Activated CD4-positive, alpha-beta T cell treated with anti-CD3 and anti-CD28 coated beads for 48 hours (primary cell): ENCODE measurements at places on chromosomes 7 and 10.

GRCh38 chr7:18889436-18889835 lies 228.0 kb downstream of the TWIST1 start:
- DNase-seq = no peak

DNA sequence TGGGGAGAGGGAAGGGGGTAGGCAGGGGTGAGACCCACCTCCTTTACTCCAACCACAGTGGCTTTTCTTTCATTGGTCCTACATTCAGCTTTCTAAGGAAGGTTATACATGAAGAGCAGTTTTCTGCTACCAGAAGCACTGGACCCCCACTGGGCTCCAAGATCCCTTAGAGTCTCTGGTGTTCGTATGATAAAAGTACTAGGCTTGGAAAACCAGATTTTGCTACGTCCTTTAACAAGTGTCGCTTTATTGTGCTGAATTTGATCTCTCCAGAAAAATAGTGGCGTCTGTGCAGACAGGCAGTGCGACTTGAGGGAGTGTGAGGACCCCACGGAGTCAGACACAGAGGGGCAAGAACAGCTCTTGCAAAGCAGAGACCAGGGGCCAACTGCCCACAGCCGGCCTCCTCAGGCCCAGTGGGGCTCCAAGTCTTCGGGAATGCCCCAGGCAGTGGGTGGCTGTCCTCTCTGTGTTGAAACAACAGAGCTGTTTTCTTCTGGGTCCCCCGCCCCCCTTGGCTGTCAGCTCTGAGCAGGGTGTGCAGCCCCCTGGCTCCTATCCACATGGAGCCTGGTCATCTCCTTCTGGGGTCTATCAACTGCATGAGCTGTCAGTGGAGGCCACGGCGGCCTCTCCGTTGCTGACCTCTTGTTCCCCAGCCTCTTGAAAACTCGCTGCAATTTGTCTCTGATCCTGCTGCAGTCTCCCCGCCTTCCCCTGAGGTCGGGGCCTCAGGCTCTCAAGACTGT lies 333.2 kb downstream of the RPS24 start:
- DNase-seq = no peak

GRCh38 chr7:144407266-144407931 lies 3.9 kb upstream of the NOBOX start:
- no peak for DNase-seq

DNA sequence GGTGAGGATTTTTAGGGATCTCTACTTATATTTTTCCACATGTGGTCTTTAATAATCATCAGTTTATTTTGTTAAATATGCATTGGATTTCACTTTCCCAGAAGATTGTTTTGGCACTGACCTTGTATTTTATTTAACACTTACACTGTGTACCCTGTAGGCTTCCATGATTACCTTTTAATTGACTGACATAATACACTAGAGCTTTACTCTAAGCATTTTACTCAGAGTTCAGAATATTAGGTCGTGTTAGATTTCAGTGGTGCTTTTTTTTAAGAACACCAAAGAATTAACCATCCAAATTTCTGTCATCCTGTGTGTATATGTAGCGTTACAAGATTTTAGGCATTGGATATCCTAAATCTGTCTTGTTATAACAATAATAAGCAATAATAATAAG lies 23.1 kb downstream of the CASD1 start:
- no peak for DNase-seq

- no peak for DNase-seq
Observed at GRCh38 chr10:1374511-1375345, 318.5 kb downstream of the WDR37 start.

DNA sequence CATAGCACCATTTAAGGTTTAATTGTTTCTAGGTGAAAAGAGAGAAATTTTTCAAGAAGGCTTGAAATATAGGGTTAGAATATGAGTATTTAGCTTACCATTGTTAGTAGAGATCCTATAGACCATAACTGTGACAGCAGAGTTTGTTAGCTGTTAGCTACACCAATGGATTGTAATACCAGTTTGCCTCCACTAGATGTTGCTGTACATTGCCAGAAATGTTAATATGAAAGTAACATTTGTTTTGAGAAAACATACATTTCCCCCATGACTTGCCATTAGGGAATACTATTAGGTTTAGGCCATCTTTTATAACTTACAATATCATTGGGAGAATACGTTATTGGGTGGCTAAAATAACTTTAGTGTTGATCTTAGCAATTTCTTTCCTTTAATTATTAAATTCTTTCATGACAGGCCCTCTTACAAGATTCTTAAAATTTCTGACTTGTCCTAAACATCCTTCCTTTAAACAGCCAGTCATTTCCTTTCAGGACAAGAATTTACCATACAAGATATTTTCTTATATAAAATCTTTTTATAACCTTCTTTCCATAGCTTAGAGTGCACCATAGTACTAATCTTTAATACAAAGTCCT lies 39.5 kb downstream of the ZNF117 start:
- DNase-seq = no peak
